Central memory CD8-positive, alpha-beta T cell (primary cell): ENCODE measurements at places on chromosomes 2 and 18.

DNA sequence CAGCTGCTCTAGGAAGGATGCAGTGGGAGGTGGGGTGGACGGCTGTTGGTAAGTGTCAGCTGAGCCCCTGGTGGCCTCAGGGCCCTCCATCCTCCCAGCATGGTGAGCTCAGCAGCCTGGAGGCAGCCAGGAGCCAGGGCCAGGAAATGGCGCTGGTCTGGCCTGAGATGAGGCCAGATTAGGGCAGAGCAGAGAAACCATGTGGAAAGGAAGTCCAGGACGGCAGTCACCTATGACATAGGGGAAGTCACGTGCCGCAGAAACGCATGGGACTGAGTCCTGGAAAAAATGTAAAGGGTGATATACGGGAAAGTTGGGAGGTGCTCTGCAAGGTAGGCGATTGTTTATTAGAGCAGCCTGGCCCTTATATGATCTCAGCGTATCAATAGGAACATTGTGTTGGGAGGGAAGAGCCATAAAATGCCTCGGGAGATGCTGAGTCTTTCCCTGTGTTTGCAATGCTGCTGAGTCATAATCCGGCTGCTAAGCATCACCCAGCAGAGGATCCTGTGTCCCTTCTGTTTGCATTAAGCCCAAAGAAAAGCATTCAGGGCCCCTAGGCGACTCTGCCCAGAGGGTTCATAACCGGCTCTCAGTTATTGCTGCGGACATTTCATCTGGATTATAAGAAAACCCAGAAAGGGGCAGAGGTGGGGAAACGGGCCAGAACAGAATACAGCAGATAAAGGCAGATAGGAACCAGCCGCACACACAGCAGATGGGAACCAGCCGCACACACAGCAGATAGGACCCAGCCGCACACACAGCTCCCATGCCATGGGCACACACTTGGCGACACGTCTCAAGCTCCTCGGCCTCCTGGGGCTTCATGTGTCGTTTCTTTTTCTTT lies 30.3 kb upstream of the B3GNT7 start:
- no peak for DNase-seq
- H3K27ac ChIP-seq = no peak overlapping the region
- H3K27me3 ChIP-seq = no peaks in the 10 kb centered on the region
- peaks cover 9% of the 10 kb centered on the region for H3K4me1 ChIP-seq
- H3K36me3 ChIP-seq = no peaks in the 10 kb centered on the region
- H3K4me3 ChIP-seq = no peak overlapping the region

- DNase-seq = no peak
- peaks cover 60% of the 10 kb centered on the region for H3K27me3 ChIP-seq
- no peaks in the 10 kb centered on the region for H3K36me3 ChIP-seq
- no peaks in the 10 kb centered on the region for H3K4me1 ChIP-seq
Observed at GRCh38 chr2:175743011-175743410, 259.1 kb downstream of the LNPK start.

- no peak for DNase-seq
- H3K4me1 ChIP-seq = peaks cover 32% of the 10 kb centered on the region
- peaks cover 10% of the 10 kb centered on the region for H3K36me3 ChIP-seq
- no peak overlapping the region for H3K4me3 ChIP-seq
Observed at GRCh38 chr2:143264851-143265250, 135.6 kb downstream of the ARHGAP15 start.

DNA sequence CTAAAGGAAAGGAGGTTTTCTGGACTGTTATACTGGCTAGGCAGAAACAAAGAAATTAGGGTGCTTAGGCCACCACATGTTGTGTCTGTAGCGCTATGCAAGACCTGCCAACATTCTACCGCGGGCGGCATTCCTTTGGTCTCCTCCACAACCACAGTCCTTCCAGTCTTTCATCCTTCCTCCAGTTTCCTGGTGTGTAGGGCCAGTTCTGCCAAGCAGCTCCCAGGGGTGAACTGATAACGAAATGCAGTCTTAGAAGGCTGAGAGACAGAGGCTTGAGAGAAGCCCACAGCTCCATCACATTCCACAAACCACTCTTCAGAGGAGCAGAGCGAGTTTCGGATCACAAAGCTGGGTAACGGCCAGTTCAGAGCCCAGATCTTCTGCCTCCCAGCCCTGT lies 19.5 kb upstream of the CXXC1 start:
- peaks cover 13% of the 10 kb centered on the region for H3K4me1 ChIP-seq
- peak overlapping the region; percentile 52 for H3K27ac ChIP-seq
- H3K36me3 ChIP-seq = peaks cover 5% of the 10 kb centered on the region
- H3K4me3 ChIP-seq = peak overlapping the region; percentile 81
- DNase-seq = no peak

DNA sequence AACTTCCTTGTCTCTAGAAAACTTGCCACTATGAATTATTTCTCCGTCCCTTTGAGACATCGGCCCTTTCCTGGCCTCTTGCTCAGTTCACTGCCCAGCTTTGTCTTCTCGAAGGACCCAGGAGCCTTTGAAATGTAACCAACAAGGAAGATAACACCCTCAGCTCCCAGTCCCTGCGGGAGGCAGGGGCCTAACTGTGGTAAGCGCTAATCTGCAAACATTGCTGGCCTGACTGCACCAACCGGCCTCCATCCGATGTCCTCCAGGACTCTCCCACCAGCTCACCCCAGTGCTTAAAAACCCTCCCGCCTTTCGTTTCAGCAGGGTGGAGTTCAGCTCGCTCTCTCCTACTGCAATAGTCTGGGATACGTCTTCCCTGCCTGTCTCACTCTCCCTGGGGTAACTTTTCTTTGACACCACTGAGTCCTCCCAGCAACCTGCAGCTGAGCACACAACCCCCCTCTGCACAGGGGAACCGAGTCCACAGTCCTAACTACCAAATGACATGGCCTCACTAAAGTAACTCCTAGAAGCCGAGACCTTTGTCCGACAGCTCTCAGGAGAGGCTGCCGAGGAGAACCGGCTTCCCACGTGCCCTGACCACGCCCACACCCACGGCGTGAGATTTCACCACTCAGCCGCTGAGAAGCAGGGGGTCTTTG lies 76.1 kb downstream of the MBP start:
- H3K27ac ChIP-seq = peak overlapping the region; percentile 88
- peaks cover 34% of the 10 kb centered on the region for H3K36me3 ChIP-seq
- H3K4me1 ChIP-seq = peaks cover 76% of the 10 kb centered on the region
- no peaks in the 10 kb centered on the region for H3K27me3 ChIP-seq
- H3K4me3 ChIP-seq = peak overlapping the region; percentile 70

DNA sequence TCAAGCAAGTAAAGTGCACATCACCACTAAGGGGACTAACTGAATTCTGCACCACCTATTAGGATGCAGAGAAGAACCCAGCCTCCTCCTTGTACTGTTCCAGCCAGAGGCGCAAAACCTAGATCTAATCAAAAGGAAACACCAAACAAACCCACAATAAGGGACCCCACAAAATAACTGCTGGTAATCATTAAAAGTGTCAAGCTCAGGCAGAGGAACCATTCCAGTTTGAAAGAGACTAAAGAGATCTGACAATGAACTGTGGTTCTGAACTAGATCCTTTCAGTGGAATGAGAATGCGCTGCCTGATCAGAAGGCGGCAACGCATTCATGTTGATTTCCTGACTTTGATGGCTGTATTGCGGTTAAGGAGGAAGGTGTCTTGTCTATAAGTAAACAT lies 16.8 kb downstream of the HDLBP start:
- H3K36me3 ChIP-seq = peaks cover 9% of the 10 kb centered on the region
- peak overlapping the region; percentile 42 for H3K27ac ChIP-seq
- H3K27me3 ChIP-seq = no peaks in the 10 kb centered on the region
- H3K4me3 ChIP-seq = peak overlapping the region; percentile 58
- no peak for DNase-seq
